NCI-H1105 treated with DMSO at 0.1 percent for 48 hours (cell line): ENCODE measurements at places on chromosomes 13 and 19.
A peak's percentile ranks its signal among the peaks of the same experiment; 100 is the strongest.

- DNase-seq: no peak
Measured at GRCh38 chr19:1017115-1017905, 3.6 kb downstream of the TMEM259 start.

DNA sequence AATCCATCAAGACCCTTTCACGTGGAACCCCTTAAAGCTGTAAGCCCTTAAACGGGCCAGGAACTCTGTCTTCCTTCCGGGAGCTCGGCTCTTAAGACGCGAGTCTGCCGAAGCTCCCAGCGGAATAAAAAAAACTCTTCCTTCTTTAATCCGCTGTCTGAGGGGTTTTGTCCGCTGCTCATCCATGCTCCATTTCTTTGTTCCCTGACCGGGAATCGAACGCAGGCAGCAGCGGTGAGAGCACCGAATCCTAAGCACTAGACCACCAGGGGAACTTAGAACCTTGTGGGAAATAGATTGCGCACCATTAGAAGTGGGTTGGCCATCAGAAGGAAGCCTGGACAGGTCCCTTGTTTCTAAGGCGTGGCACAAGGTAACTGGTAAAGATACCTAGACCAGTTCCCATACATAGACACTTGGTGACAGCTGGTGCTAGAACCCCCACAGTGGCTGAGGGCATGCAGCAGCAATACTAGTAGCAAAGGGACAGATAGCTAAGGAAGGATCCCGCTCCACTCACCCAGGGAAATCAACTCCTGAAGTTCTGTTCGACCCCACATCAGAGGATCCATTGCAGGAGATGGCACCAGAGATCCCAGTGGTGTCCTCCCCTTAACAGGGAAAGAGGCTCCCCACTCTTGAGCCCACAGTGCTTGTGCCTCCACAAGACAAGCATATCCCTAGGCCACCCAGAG is 1.5 kb upstream of the RGCC start:
- no peak for DNase-seq

GRCh38 chr19:6020972-6021805 is 43.2 kb upstream of the RANBP3 start:
- peak; percentile 15 for DNase-seq

DNA sequence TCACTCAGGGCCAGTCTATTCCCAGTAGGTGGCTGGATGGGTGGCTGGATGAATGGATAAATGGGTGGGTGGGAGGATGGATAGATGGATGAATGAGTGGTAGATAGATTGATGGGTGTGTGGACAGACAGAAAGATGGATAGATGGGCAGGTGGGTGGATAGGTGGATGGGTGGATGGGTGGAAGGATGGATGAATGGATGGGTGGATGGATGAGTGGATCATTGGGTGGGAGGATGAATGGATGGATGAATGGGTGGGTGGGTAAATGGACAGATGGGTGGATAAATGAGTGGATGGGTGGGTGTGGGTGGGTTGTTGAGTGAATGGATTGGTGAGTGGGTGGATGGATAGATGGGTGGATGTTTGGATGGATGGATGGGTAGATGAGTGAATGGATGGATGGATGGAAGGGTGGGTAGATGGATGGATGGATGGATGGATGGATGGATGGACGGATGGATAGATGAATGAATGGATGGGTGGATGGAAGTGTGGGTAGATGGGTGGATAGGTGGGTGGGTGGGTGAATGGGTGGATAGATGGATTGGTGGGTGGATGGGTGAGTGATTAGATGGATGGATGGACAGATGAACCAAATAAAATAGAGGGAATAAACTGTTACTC is 27.1 kb upstream of the CCNE1 start:
- no peak for DNase-seq

- no peak for DNase-seq
Measured at GRCh38 chr19:6465663-6466062, 1.6 kb downstream of the CRB3 start.

- peak; percentile 87 for DNase-seq
Measured at GRCh38 chr19:7535047-7535997, at the start of gene PNPLA6. Gene PNPLA6 (plus strand): TSS chr19:7535717. CDS start chr19:7535789, 72 bp downstream.

DNA sequence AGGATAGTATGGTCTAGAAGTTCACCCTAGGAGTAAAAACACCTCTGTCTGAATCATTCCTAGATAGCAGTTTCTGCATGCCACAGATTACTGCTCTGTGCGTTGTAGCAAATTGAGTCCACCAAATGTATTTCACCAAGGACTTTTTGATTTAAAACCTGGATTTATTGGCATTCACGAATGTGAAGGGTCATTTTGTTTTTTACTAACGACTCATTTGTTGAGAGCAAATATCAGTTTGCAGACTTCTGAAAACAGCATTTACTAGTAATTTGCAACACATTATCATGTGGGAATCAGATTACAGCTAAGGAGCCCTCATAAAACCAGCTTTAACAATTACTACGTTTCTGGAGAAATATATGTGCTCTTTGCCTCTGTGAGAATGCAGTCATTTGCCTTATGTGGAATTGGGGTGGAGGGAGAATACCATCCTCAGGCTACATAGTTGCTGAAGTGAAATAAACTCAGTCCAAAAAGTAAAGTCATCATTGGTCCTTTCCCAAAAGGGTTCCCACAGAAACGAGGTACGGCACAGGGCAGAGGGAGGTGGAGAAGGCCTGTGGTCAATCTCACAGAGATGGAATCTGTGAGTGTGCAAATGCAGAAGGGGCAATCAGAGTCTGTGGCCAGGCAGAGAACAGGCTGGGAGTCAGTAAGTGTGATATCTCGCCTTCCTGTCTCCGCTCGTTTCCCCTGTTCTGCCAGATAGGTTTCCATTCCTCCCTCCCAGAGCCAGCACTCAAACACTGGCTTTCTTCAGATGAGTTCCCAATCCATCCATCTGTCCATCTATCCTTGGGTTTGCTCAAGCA is 63.1 kb downstream of the DLEU7 start:
- DNase-seq: no peak

DNA sequence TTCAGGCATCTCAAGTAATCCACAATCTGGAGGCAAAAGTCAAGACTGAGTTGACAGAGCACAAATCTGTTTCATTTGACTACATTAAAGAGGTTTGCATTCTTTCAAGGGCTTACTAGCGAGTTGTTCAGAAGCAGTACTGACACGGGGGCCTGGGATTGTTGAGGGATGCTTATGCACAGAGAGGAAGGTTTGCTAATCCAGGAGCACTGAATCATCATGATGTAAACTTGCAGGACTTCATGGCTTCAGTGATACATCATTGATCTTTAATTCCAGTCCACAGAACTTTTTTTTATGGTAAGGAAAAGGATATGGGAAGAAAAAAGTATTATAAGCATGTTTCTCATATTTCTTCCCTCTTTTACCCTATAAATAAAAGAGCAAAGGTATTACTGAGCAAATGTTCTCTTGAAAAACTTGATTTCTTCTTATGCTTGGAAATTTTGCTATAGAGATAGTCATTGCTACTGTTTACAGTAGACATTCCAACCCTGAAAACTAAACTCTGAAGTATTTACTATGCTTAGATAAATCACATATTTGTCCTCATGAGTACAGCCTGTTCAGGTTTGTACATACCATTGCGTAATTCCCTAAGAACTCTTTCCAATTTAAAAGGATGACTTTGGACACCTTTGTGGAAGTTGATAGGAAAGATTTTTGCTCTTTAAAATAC is 65.8 kb upstream of the KPNA3 start:
- DNase-seq: no peak

DNA sequence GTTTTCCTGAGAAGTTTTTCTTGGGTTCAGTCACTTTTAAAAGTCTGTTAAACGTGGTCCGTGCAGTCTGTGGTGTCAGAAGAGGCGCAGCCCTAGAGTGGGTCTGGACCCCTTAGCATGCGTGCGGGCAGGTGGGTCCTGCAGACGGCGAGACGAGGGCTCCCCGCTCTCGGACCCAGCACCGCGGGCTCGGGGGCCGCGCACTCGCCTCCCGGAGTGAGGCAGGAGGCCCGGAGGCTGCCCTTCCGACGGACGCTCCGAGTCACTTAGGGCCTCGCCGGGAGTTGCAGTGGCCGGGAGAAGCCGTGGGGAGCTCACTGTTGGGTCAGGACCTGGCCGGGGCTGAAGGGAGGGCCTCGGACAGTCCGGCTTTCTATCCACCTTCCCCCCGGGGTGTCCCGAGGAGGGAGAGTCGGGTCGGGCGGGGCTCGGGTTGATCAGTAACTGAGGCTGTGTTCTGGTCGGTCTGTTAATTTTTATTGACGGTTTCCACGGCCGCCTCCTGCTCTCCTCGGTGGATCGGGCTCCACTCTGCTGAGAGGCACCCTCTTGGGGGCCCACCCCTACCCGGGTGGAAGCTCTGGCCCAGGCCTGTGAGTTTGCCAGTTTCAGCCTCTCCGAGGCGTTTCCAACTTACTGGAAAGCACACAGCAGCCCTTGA is 1.3 kb downstream of the PTBP1 start:
- DNase-seq: no peak

DNA sequence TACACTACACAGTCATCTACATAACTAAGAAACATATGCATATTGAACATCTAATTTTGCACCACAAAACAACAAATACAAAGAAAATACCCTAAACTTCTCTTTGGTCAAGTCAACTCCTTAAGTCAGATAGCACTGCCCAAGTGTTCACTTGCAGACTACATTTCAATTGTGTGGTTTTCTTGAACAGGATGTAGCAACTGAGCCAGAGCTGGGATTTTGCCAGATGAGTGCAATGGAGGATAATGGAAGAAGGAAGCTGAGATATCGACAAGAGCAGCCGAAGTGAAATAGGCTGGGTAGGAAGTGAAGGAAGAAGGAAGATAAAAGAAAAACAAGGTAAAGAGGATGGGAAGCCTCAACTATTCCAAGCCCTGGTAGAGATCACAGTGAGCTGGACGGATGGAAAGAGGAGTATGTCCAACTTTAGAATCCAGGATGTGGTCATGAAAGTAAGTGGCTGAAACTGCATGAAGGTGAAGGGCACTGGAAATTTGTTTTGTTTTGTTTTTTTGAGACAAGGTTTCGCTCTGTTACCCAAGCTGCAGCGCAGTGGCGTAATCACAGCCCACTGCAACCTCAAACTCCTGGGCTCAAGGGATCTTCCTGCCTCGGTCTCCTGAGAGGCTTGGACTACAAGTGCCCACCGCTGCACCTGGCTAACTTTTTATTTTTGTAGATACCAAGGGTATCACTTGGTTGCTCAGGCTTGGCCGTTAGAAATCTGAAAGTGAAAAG is 15.0 kb downstream of the NUFIP1 start:
- no peak for DNase-seq

GRCh38 chr13:31769575-31769974 is 30.2 kb downstream of the RXFP2 start:
- DNase-seq: no peak

DNA sequence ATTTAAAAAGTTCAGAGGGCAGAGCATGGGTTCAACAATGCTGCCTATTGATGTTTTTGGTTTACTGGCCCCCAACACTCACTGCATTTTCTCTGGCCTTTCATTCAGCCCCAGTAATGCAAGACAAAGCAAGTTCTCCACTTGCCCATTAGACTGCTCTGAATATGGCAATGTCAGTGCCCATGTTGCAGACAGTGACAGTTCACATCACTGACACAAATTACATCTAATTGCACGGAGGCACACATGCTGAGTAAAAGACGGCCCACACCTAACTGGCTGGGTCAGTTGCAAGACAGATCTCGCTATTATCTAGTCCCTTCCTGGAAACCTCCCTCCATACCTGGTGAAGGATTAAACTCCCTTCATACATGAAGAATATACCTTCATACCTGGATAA is 54.0 kb downstream of the ENOX1 start:
- no peak for DNase-seq

DNA sequence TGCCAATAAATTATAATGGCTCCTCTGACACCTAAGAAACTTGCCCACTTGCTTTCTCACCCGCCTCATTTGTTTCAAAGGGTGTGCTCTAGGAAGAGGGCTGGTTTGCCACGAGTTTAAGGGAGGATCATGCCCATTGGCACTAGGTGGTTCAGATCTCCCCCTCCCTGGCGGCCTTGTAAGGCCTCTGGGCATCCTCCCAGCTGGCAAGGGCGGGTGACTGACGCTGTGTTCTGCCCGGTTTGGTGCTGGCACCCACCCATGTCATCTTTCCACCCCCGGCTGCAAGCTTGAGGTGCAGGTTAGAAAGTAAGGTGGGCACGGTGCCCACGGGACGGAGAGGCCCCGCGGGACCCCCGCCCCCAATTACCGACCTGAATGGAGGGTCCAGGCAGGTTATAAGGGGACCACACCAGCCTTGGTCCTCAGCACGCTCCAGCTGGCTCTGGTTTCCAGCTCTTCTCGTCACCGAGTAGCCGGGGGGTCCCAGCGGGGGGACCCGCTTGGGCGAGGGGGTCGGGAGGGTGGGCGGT is 90.4 kb downstream of the PTPRS start:
- no peak for DNase-seq

DNA sequence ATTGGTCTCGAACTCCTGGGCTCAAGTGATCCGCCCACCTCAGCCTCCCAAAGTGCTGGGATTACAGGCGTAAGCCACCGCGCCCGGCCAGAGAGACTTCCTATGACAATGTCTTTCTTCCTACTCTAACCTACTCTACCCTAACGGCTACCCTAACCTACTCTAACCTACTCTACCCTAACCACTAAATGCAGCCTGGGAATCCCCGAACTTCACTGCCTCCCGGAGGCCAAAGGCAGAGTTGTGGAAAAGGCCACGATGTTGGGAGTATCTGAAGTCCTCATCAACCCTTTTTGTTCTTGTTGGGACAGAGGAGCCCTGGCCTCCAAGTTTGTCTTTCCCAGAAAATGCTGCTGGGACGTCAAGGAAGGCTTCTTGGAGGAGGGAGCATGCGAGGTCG is 967 bp upstream of the NR2C2AP start:
- no peak for DNase-seq

DNA sequence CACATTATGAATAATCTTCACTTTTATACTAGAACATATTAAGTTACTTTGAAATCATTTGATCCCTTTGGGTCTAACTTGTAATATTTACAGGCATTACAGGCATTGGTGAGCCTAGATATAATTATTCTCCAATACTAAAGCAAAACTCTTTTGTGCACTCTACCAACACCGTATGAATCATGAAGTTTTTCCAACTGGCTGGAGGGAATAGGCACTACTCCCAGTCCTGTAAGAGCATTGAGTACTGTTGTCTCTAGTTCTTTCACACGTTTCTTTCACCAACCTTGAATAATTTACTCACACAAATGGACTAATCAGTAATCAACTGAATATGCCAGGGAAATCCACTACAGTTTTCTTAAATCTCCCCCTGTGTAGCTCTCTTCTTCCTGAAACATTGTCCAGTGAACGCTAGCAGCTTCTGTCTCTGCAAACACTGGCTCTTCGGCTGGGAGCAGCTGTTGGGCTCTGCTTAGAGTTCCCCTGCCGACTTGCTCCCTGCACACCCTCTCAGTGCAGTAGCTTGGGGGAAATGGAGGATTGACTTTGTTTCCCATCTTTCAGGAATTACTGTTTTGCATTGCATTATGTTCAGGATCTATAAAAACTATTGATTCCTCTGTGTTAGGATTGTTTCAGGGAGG is 476.7 kb downstream of the RFC3 start:
- peak; percentile 4 for DNase-seq

GRCh38 chr13:74796157-74796556 is 662.0 kb upstream of the KLF12 start:
- no peak for DNase-seq
